Hindlimb muscle (tissue), 1 donor: ENCODE measurements at places on chromosomes 6 and 20.

DNA sequence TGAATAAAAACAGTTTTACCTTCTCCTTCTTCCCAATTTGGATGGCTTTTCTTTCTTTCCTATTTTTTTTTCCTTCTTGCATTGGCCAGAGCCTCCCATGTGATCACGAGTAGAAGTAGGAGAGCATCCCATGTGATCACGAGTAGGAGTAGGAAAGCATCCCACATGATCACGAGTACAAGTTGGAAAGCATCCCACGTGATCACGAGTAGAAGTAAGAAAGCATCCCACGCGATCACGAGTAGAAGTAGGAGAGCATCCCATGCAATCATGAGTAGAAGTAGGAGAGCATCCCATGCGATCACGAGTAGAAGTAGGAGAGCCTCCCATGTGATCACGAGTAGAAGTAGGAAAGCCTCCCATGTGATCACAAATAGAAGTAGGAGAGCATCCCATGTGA lies 218.6 kb downstream of the DLL1 start:
- no peak for DNase-seq

DNA sequence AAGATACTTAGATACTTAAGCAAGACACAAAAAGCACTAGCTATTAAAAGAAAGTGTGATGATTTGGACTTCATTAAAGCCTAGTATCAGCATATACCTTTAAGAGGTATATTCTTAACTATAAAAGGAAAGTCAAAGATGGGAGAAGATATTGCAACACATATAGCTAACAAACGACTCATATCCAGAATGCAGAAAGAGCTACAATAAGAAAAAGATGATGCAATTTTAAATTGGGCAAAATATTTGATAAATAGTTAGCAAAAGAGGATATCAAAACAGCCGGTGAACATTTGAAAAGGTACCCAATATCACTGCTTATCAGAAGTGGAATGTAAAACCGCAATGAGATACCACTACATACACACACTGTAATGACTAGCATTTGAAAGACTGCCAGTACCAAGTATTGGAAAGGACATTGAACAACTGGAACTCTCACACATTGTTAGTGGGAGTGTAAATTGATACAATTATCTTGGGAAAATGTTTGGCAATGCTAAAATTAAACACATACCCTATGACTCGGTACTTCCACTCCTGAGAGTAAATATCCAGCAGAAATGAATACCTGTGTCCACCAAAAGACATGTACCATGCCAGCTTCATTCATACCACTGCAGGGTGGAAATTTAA lies 25.7 kb downstream of the MUC22 start:
- no peak for DNase-seq

GRCh38 chr6:158032354-158032733 lies 50.7 kb downstream of the SYNJ2 start:
- DNase-seq, result no peak

DNA sequence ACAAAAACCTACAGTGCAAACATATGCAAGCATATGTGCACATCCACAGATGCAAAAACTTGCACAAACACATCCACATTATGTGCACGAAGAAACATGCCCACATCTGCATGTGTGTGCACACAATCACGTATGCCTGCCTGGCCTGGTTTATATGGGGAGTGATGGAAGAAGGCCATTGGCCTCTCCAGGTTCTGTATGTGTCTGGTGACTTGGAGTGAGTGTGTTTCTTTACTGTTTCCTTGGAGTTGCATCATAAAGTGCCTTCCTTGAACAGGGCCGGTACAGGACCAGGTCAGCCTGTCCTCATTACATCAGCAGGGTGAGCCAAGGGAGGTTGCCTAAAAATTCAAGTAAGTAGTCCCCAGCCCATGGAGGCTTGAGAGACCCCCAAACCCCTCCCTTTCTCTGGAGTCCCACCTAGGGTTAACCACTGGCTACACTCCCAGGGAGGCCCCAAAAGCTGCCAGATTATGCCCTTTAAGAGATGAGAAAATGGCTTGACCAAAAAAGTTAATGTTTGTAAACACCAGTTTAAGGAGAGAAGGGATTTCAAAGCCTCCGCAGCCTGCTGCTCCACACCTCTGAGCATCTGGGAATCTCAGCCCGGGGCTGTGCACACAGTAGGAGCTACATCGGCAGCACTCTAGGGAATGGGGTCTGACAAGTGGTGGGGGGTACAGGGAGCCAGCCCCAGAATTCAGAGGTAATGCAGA lies 140.8 kb downstream of the VEGFA start:
- DNase-seq, result no peak

DNA sequence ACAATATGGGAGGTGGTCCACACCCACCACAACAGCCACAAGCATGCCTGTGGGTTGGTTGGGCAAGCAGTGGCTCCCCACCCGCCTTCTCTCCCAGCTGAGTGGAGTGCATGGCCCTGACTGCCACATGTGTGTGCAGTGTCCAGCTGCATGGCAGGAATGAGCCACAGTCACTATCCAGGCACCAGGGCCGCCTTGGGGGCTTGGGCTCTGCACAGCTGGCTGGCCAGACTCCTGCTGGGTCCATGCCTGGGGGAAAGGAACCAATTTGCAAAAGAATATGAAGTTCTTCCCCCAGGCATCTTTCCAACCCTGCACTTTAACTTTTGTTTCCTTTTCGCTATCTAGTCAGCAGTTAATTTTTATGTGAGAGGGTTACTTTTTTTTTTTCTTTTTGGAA lies 11.6 kb upstream of the ASCC3 start:
- DNase-seq, result peak; percentile 52

DNA sequence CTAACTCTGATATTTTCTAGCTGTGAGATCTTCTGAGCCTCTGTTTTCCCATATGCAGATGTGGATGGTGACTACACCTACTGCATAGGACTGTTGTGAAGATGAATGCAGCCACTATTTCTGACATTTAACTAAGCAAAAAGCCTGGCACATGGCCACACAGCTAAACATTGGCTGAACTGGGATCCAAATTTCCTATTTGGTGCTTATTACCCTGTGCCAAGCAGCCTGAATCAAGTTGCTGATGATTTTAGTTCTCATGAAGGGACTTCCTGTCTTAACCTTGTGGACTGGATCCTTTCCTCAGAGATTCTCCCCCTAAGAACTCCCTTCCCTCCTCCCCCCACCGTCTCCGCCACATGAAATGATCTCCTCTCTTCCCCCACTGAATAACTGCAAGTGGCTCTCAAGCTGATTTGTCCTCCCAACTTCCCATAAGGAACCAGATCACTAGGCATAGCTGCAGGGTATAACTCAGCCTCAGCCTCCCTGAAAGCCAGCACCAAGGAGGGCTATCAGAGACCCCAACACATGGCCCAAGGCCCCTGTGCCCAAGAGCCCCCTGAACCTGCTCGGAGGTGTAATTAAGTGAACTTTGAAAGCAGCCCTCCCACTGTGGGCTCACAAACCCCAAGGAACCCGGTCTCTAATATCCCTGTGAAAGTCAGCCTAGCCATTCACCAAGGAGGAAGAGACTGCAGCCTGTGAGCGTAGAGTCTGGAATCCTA lies 55.7 kb downstream of the MAFB start:
- no peak for DNase-seq

- DNase-seq, result no peak
Observed at GRCh38 chr6:159679091-159680077, 13.7 kb downstream of the SOD2 start.

DNA sequence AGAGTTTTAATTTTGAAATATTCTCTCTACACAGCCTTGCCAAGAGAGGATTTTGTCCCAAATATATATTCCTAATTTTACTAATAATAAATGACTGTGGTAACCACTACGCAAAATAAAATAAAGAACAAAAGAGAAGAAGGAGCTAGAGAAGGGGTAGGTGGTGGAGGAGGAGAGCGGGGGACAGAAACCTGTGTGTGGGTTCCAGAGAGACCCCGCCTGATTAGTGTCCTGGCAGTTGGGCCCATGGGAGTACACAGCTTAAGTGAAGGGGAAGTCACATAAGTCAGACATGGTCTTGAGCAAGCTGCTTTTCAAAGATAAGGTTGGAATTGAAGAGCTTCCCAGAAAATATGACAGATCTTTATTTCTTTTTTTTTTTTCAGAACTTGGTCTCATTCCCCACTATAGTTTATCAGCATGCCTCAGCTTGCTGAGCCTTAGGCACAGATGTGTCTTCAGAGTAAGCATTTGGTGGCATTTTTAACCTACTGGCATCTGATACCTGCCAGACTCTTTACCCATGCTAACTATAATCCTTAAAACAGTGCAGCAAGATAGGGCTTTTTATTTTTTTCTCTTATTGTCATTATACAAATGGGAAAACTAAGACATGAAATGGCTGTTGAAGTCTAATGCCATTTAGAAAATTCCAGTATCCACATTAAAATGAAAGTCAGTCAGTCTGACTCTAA lies 9.6 kb upstream of the RHAG start:
- DNase-seq, result no peak

DNA sequence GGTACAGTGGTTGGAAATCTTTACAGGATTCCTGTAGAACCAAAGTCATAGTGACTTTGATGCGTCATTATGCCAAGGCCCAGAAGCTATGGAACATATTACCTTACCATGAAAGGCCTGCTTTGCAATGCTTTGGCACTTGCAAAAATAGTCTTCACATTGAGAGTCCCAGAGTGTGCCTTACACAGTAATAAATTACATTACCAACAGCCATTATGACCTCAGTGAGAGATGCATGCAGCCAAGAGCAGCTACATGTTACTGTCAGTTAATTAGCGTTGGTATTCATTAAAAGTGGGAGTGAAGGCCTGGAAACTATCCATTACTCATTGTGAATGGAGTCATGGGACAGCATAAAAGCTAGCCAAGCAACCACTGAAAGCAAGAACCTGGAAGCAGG lies 39.2 kb upstream of the HDDC2 start:
- DNase-seq, result no peak

- no peak for DNase-seq
Observed at GRCh38 chr6:27451660-27452390, 21.1 kb downstream of the ZNF184 start.

DNA sequence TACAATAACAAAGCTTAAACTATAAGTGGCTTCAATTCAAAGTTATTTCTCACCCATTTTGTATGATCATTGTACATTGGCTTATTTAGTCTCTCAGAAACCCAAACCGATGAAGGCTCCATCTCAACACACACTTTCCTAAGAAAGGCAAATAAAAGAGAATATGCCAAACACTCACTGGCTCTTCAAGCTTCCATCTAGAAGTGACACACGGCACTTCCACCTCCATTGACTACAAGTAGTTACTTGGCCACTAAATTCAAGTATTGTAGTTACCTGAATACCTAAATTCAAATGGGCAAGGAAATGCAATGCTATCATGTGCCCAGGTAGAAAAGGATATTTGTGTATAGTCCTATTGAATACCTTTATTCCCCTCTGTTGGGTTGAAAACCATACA lies 170.6 kb downstream of the OGFRL1 start:
- DNase-seq, result no peak

DNA sequence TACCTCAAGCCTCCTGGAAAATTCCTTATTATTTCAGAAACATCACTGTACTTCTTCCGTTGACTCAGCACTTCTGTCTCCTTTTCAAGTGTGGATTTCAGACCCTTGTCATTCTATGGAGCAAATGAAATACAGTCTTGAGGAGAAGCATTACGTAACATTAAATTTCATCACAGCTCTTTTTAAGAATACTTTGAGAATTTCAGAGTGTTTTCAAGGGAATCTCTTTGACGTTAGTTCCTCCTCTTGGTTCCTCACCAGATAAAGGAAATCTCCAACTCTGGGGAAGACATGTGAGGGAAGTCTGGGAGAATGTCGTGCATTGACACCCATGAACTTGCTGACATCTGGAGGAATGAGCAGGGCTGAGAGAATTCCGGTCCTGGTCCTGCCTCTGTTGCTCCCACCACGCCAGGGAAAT lies 32.3 kb downstream of the UST start:
- no peak for DNase-seq

GRCh38 chr6:14207448-14207847 lies 89.9 kb downstream of the CD83 start:
- no peak for DNase-seq

DNA sequence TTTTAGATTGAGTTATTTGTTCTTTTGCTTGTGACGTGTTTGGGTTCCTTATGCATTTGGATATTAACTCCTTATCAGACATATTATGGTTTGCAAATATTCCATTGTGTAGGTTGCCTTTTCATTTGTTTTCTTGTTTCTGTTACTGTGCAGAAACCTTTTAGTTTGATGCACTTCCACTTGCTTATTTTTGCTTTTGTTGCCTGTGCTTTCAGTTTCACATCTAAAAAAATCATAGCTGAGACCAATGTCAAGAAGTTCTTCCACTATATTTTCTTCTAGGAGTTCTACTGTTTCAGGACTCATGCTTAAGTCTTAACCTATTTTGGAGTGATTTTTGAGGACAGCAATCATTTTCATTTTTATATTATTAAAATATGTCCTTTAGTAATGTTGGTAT lies 113.5 kb downstream of the EPM2A start:
- DNase-seq, result no peak

DNA sequence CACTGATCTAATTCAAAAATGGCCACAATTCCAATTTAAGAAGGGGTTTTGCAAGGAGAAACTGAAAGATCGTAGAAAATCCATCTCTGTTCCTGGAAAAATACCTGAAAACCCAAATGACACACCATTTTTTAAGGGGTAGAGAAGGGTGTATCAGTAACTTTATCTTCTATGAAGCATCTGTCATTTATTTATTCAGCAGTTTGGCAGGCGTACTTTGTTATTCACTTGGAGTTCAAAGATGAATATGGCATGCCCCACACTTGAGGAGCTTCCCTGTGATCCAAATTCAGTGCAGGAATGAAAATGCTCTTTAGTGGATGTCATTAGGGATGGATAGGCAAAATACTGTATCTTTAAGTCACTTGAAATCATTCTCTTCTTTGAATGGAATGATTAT lies 7.2 kb downstream of the HINT3 start:
- DNase-seq, result no peak

GRCh38 chr6:137150072-137150471 lies 23.4 kb downstream of the IL22RA2 start:
- no peak for DNase-seq

DNA sequence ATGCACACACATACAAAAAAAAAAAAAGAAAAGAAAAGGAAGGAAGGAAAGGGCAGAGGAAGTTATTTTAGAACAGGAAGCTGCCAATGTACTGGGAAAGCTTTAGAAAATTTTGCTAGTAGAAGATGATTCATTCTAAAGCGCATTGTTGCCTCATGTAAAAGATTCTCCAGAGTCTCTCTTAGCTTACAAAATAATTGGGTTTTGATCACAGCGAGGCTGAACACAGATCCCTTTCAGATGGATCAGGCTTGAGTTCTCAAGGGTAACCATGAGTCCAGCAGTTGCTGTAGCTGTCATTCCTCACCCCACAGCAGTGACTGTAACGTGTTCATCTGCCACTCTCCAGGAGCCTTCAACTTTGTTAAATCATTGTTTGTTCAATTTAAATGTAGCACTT lies 81.9 kb downstream of the PHACTR2 start:
- DNase-seq, result no peak

- no peak for DNase-seq
Observed at GRCh38 chr6:124854338-124854922, 107.8 kb upstream of the RNF217 start.
